ENCODE measurements at places on chromosomes 6 and 20.

DNA sequence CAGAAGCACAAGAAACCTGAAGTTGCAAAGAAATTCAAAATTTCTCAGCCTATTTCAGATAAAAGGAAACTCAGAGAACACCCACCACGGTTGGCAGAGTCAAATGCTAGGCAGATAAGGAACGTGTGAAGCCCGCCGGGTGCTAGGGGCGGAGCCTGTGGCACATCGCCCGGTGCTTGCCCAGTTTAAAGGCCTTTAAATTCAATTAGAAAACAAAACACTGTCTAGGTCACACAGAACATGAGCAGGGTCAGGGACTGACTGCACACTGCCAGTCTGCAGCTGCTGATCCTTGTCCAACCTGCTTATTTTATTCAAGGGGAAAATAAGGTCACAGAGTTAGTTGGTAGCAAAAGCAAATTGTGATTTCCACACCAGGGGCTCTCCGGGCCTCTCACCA is 75.8 kb downstream of the PSMG4 start:
- peak; percentile 83 for DNase-seq

DNA sequence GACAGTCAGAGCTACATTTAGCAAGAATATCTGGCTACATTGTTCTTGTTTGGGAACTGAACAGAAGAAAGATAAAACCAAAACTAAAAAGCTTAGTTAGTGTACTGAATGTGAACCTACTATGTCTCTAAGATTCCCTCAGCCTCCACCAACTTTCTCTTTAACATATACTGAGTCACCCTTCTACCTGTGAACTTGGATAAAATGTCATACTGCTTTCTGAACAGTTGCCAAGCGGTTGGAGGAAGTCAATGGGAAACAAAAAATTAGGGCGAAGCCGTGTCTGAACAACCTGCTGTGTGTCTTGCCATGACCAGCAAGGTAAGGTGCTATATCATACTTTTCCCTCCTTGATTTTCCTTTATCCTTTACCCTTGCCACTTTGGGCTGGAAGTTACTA is 243.5 kb downstream of the BTBD9 start:
- no peak for DNase-seq

DNA sequence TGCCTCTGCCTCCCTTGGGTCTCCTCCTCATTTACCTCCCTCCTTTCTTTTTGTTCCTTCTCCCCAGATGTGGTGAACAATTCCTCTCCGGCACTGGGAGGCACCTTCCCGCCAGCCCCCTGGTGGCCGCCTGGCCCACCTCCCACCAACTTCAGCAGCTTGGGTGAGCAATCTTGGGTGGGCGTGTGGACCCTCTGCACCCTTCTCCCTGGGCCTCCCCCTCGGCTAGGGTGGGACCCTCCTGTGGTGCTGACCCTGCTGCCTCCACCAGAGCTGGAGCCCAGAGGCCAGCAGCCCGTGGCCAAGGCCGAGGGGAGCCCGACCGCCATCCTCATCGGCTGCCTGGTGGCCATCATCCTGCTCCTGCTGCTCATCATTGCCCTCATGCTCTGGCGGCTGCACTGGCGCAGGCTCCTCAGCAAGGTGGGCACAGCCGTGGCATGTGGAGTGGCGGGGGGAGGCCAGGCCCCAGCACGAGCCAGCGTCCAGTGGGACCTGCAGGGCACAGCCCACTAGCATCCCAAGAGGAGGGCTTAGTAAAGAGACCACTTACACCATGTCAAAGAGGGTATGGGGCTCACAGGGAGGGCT is 8.8 kb downstream of the DDR1 start:
- no peak for DNase-seq

- no peak for DNase-seq
Observed at GRCh38 chr20:3116341-3116740, 31.8 kb upstream of the AVP start.

- no peak for DNase-seq
Observed at GRCh38 chr20:44959082-44959637, 1.0 kb downstream of the TOMM34 start.

GRCh38 chr6:16700202-16700915 is 60.9 kb downstream of the ATXN1 start:
- DNase-seq = no peak

All from NCI-H2227 treated with DMSO at 0.1 percent for 48 hours (cell line).